Right renal pelvis (tissue), 4 donors: ENCODE measurements at places on chromosomes 3 and 15. TPM values are rescaled to one million over a fixed set of nuclear protein-coding genes. Genes with fewer than 3 reads are reported as not detected.

DNA sequence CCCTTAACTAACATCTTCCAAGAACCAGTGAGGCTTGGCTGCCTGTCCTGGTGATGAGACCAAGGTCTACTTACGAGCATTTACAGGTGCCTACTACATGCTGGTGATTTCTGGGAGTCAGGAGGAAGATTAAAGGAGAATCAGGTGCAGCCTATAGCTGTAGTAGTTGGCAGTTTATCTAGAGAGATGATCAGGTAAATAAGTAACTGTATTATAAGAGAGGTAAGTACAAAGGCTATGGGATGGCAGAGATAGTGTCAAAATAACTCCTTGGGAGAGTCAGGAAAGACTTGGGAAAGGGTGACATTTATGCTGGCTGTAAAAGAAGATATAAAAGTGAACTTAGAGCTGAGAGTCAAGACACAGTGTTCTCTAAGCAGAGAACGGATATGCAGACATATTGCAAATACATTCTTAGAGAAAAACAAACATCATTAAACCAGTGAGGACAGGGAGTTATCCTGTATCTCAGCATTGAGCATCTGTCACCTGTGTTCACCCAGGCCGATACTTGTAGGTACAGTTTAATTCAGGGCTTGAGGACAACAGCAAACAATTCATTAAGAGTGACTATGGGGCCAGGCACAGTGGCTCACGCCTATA, 49.7 kb upstream of the ACP3 start:
- no peak for DNase-seq

GRCh38 chr3:41131224-41131623, 68.1 kb upstream of the CTNNB1 start:
- DNase-seq: no peak

KNL1 gene
- polyA plus RNA-seq: 21.3 TPM

DNA sequence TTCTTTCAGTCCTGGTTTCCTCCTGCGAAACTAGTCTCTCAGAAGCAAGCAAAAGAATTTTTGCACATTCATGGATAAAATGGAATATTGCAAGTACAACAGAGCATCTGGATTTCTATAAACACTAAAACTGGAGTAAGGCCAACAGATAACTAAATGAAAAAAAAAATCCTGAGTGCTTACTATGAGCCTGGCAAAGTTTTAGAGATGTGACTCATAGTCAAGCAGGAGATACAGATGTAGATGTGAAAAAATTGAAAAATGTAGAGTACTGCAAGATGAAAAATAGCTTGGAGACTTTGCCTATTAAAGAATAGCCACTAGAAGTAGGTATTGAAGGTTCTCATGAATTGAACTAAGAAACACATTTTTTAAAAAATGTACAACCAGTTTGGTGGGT, 397.4 kb downstream of the OTOL1 start:
- DNase-seq: no peak

AGBL1 gene
- polyA plus RNA-seq: 0.15 TPM

DNA sequence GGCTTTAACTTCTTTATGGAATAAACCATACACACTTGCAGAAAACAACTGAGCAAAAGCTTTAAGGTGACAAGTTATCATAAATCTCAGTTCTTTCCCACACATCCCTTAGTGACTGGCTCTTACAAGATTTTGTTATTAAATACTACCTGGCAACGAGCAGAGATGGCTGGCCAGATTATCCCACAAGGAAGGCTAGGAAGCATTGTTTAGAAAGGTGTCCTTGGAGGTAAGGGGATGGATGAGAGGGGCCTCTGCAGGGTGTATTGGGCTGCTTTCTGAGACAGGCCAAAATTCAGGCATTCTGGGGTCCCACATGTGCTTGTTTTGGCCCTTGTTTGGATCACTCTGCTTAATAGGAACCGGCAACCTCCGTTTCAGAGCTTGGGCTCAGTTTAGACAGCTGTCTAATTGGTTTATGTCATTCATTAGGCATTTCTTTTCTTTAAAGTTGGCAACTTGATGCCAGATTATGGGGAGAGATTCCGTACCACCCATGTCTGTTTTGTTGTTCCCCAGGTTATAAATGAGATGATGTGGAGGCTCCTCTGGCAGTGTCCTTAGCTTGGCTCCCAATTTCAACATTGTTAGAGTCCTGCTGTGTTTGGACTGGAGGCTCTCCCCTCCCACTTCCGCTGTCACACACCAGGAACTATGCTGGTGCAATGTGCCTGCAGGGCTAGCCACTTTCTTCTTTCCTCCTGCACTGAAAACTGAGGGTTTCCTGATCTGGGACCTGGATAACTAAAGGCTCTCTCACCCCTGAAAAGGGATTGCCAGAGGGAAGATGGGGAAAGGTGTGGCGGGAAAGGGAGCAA, 121.1 kb downstream of the TPRG1 start:
- no peak for DNase-seq

UTS2B gene
- polyA plus RNA-seq: 1.1 TPM

ERICH6 gene
- polyA plus RNA-seq: 0.71 TPM

DNA sequence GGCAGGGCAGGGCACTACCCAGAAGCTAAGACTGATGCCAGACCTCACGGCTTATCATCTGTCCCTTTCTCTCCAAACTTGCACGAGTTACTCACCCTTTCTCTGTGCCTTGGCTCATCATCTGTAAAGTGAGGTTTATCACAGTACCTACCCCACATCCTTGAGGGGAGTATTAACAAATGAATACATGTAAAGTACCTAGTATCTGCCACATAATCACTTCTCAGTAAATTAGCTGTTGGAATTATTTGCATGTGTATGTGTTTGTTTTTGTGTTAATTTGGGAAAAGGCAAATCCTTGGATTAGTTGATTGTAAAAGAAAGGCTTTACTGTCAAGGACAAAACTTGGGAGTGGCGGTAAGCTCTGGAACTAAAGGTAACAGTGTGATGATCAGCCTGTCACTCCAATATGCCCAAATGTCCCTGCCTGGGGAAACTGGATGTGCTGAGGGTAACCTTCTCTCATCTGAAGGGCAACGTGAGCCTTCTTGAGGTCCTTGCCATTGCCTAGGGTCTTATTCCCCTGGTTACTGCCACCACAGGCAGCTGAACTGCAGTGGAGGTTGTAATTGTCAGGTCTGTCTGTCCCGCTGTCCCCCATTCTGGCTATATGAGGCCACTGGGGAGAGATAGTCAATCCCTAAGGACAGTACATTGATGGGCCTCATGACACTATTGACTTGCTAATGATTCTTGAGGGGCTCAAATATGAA, 269.4 kb downstream of the CLSTN2 start:
- DNase-seq: no peak

GRCh38 chr3:5010706-5011554, 31.7 kb downstream of the BHLHE40 start:
- no peak for DNase-seq

GRCh38 chr15:88574655-88575054, 28.2 kb upstream of the DET1 start:
- DNase-seq: no peak

DNA sequence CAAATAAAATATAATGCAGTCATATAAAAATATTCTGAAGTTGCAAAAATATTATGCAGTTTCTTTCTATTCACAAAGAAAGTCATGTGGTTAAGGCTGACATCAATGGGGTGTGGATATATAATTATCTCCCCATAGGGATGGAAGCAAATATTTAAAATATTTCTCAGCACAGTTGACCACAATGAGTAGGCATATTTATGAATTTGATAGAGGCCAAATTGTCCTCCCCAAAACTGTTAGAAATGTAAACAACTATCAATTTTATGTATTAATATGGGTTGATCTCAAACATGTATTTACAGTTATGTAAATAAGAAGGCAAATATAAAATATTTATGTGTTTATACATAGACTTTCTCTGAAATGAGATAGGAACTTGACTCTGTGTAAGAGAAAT, 246.0 kb upstream of the CBLB start:
- DNase-seq: no peak
